AG10803 (cell line): ENCODE measurements at places on chromosomes 11 and 22.
A peak's percentile ranks its signal among the peaks of the same experiment; 100 is the strongest.

GRCh38 chr11:133823614-133824013, 21.7 kb downstream of the SPATA19 start:
- no peak for DNase-seq

DNA sequence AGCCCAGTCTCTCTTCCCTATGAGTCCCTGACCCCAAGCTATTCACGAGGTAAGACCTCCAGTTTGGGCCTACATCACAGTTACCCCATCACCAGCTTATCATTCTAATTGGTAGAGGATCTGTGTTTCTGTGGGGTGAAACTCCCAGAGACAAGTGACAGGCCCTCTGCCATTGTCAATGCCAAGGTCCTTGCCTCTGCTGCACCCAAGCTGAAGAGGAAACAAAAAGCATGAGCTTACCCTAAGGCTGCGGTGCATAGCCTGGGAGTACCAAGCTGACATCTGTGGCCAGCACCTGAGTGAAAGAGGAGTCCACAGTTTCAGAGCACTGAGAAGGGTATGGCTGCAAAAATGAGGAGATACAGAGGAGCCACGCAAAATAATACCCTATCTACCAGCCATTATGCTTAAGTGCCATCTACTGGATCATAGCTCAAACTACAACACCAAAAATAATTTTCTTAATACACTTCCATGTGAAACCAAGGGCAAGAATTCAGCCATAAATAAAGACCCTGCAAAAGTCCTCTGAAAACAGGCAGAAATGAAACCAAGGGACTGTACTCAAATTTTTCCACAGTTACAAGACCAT, 62.3 kb upstream of the ANO5 start:
- DNase-seq = no peak

- DNase-seq = peak; percentile 90
These were observed 25.1 kb downstream of the ADAMTS8 start for GRCh38 chr11:130403271-130403804.

GRCh38 chr11:102517670-102518069, 12.9 kb downstream of the MMP7 start:
- DNase-seq = no peak

- DNase-seq = no peak
These were observed 40.6 kb upstream of the MN1 start for GRCh38 chr22:27842201-27842600.

- DNase-seq = peak; percentile 23
These were observed 2.5 kb upstream of the CALCA start for GRCh38 chr11:14974515-14975251.

GRCh38 chr11:133227632-133228111, 304.6 kb downstream of the OPCML start:
- no peak for DNase-seq

GRCh38 chr22:25006354-25006753, 53.8 kb downstream of the KIAA1671 start:
- DNase-seq = no peak
